Foreskin keratinocyte (primary cell): ENCODE measurements at places on chromosomes 2 and 18. TPM values are rescaled to one million over a fixed set of nuclear protein-coding genes. Genes with fewer than 3 reads are reported as not detected.

- peak; percentile 10 for DNase-seq
These were observed 9.4 kb upstream of the CD302 start for GRCh38 chr2:159807183-159808031.

DNA sequence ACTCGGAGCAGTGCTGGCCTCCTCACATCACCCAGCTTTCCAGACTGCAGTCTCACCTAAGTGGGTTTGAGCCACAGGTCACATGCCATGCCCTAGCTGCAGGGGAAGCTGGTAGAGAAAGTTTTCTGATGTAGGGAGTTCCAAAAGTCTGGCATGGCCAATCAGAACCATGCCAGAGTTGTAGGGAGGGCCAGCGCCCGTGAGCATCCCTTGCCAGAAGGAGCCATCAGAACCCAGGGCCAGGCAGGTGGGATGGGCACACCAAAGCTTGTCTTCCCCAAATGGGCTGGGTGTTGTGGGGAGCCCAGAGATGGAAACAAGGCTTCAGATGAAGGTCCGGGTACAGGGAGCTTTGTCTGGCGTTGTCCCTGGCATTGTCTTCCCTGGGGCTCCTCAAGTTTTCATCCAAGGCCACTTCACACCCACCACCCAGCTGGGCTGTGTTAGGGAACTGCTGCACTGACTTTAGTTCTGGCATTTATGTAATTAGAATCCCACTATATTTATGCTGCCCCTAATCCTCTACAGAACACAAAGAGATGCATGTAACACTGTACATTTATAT lies 247.9 kb downstream of the KLHL29 start:
- DNase-seq, result no peak

DNA sequence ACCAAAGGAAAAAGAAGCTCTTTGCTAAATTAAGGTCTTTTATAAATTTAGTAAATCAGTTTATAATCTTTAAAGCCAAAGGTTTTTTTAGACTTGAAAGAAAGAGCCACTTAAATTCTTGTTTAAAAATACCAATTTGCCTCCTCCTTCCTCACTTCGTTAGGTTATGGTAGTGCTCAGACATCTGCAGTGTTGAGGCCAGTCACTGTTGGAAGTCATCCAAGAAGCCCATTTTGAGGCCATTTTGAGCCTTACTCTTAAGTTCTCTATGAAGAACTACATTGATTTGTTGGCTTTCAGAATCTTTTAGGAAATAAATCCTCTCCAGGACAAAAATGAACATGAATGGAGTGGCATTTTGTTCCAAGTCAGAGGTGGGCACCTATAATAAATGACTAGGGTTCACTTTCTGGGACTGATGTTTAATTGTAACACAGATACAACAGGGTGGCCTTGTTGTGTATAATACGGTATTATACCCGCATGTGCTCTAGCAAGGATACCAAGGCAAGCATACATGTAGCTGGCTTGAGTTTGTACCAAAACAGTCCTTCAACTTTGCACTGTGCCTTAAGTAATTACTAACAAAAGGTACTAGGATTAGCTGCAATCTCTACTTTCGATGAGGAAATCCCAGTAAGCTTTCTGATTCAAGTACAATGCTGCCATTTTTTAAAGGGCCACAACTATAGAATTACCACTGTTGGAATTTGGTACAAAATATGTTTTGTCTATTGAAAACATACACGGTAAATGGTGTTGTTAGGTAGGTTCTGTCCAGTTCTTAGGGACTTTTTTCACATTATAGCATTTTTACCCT lies 22.8 kb downstream of the SLC66A3 start:
- no peak for DNase-seq

GRCh38 chr18:12314591-12315305 lies 6.7 kb downstream of the TUBB6 start:
- DNase-seq, result no peak

DNA sequence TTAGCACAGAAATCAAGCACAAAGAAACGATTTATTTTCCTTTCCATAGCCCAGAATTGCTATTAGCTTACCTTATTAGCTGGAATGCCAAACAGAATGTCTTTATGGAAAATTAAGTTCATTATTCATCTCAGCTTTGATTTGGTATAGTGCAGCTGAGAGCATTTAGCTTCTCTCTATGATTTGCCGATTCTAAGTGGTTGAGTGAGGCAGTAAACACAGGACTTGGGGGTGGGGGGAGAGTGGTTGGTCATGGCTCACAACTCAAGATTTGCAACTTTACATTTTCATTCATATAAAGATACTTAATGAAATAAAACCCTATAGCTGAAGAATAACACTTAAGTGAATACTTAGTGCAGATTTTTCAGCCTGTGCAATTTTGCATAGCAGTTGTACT lies 395.2 kb downstream of the TGIF1 start:
- DNase-seq, result no peak

DNA sequence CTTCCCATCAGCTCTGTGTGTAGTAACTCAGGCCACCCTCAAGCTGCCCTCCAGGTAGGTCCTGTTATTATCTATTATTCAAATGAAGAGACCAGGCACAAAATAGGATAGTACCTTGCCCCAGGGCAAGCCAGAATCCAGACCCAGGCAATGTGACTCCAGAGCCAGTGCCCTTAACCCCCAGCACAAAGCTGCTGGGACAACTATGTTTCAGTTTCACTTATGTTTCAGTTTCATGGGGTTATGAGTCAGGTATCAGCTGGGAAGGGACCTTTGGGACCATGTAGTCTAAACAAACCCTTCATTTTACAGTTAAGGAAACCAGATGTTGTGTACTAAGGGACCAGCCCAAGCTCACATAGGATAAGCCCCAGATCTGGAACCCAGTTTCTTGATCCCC lies 10.0 kb downstream of the HK2 start:
- no peak for DNase-seq

The USP40 gene
- polyA plus RNA-seq, result 25.0 and 25.7 TPM in 2 replicates

The ZBTB7C gene
- 0.02 TPM in 2 replicates for polyA plus RNA-seq

The HOXD8 gene
- polyA plus RNA-seq, result 7.0 and 9.7 TPM in 2 replicates

The SKA1 gene
- polyA plus RNA-seq, result 12.5 and 16.5 TPM in 2 replicates

The KIF5C gene
- 0.02 and 0.04 TPM in 2 replicates for polyA plus RNA-seq

The PAIP2B gene
- polyA plus RNA-seq, result 0.40 and 0.48 TPM in 2 replicates
